Bronchial epithelial cell (primary cell): ENCODE measurements at places on chromosomes 11 and 22.

DNA sequence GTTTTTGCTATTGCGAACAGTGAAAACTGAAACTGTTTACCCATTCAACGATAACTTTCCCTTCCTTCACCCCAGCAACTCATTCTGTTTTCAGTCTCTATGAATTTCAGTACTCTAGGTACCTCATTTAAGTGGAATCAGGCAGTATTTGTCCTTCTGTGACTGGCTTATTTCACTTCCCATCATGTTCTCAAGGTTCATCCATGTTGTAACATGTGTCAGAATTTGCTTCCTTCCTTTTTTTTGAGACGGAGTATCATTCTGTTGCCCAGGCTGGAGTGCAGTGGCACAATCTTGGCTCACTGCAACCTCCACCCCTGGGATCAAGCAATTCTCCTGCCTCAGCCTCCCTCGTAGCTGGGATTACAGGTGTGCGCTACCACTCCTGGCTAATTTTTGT is 23.7 kb downstream of the HTR3B start:
- no peak for DNase-seq

- DNase-seq: no peak
These were observed 21.5 kb downstream of the MTCH2 start for GRCh38 chr11:47620836-47621378.

GRCh38 chr11:31477528-31478222 is 31.7 kb downstream of the IMMP1L start:
- DNase-seq: no peak

DNA sequence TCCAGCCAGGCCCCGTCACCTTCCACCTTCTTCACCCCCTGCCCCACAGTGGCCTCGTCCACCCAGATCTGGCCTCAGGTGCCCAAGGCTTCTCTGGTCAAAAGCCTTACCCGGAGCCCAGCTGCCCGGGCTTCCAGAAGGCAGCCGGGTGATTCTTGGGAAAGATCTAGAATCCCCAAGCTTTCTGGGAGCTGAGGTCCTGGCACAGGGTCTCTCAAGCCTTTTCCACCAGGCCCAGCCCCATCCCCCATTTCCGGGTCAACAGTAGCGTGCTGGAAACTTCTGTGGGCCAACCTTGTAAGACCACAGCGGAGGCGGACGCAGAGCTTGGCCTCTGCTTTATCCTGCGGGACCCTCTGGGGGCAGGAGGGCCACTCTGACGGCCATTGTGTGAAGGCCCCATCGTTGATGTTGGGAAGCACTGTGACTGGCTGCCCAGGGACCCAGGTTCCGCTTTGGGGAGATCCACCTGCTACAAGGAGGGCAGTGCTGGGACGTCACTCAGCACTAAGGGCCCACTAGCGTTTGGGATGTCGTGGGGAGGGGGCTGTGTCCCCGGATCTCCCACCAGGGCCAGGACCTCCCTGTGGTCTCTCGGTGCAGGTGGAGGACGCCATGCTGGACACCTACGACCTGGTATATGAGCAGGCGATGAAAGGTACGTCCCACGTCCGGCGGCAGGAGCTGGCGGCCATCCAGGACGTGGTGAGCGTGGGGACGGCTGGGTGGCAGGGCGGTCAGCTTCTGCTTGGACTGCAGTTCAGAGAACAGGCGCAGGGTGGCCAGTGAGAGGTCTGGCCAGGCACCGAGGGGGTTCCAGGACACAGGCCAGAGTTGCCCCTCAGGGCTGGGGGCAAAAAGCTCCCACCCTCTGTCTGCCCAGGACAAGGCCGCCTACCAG is 11.5 kb downstream of the TSPAN32 start:
- no peak for DNase-seq

GRCh38 chr11:36953976-36954375 is 355.9 kb upstream of the RAG2 start:
- DNase-seq: peak; percentile 2

DNA sequence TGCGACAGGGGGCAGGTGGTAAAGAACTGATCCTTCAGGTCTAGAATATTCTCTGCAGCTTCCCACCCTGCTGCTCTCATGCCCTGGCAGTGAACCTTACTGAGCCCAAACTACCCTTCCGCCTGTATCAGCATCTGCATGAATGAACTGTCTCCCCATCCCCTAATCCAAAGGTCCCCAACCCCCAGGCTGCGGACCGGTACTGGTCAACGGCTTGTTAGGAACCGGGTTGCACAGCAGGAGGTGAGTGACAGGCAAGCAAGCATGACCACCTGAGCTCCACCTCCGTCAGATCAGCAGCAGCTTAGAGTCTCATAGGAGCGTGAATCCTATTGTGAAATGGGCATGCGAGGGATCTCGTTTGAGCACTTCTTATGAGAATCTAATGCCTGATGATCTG is 58.2 kb upstream of the LMO1 start:
- DNase-seq: no peak

GRCh38 chr11:111221208-111221607 is 24.3 kb upstream of the POU2AF2 start:
- DNase-seq: no peak

- no peak for DNase-seq
These were observed 54.3 kb downstream of the BTG4 start for GRCh38 chr11:111457731-111458368.

DNA sequence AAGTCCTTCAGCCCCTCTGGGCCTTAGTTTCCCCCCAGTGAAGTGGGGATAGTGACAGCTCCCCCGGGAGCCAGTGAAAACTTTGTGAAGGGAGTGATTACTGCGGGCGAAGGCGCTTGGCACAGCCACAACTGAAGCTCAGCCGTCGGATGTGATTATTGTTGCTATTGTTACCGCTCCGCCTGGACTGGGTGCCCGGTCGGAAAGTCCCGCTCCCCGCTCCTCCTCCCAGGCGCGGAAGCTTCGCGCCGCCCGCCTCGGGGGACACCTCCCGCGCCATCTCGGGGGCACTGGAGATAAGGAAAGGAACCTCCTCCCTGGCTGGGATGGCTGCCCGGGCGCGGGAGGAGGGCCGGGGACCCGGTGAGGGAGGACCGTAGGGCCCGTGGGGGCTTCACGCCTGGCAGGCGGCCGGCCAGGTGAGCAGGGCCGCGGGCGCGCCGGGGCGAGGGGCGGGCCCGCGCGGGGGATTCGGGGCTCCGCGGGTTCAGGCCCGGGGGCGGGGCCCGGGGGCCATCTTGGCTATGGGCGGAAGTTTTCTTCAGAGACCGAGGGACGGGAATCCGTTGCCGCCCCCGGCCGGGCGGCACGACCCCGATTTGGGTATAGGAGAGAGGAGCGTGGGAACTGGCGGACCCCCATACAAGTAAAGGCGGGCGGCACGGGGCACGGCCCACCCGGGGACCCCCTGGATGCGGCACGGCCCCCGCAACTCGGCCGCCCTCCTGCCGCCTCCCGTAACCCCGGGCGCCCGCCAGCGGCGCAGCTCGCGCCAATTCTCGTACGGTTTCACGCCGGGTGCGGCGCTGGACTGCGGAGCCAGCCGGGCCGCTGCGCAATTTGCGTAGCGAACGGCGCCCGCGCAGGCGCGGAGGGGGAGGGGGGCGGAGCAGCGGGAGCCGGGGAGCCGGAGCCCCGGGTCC is at the start of gene GPR137:
Gene GPR137 (plus strand): TSS at position 887 of the 923 bp plus-strand sequence. CDS start 677 bp downstream, outside the sequence.
- DNase-seq: peak; percentile 48

- no peak for DNase-seq
These were observed 10.6 kb downstream of the MUC5B start for GRCh38 chr11:1233351-1234053.

DNA sequence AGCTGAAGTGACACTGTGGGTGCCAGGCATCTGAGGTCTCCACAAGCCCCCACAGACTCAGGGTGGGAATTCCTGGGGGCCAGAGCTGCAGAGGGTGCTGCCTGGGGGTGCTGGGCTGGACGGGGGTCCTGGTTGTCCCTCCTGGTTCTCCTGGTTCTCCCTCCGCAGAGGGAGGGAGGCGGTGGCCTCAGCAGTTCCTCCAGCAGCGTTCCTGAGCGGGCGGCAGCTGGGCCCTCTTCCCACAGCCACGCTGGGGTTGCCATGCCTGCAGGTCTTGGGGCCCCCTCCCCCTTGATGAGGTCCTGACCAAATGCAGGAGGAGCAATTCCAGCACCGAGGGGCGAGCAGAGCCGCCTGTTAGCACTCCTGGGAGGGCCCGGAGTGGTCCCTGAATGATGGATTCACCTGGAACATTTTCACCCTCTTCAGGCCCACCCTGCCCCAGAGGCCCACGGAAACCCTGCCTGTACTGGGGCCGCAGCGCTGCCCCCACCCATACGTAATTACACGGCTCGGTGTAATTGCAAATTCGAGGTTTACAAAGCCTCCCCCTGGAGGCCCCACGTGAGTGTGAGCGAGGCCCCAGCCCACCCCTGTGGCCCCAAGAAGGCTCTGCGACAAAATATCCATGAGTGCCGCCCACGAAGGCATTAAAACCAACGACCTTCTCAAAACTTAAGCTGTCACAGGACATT is 635 bp downstream of the C11orf21 start:
- DNase-seq: no peak

- no peak for DNase-seq
These were observed 751 bp downstream of the FIBIN start for GRCh38 chr11:26994631-26995095.

GRCh38 chr11:62543680-62544444 is 2.7 kb downstream of the AHNAK start:
- DNase-seq: peak; percentile 28

- no peak for DNase-seq
These were observed 61.3 kb upstream of the RASD2 start for GRCh38 chr22:35479359-35479758.

- DNase-seq: no peak
These were observed 2.8 kb downstream of the MAP3K11 start for GRCh38 chr11:65611028-65611757.

DNA sequence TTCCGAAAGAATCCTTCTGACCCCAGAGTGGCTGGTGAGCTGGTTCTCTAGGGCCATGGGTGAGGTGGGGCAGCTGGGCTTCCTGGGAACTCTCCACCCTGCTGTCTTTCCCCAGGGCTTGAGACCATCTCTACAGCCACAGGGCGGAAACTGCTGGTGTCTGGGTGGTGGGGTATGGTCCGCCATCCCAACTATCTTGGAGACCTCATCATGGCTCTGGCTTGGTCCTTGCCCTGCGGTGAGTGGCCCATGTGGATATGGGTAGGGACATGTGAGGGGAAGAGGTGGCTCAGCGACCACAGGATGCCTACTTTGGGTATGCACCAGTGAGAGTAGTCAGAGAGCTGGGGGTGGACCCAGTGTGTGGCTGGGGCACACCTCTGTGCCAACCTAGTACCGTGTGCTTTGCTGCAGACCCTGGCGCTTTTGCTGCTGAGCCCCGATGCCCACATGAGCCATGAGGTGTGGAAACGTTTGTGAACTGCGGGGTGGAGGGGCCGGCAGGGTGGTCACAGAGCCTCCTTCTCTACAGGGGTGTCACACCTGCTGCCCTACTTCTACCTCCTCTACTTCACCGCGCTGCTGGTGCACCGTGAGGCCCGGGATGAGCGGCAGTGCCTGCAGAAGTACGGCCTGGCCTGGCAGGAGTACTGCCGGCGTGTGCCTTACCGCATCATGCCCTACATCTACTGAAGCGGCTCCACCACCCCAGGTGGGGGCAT is 2.0 kb downstream of the ZNHIT2 start:
- DNase-seq: no peak

DNA sequence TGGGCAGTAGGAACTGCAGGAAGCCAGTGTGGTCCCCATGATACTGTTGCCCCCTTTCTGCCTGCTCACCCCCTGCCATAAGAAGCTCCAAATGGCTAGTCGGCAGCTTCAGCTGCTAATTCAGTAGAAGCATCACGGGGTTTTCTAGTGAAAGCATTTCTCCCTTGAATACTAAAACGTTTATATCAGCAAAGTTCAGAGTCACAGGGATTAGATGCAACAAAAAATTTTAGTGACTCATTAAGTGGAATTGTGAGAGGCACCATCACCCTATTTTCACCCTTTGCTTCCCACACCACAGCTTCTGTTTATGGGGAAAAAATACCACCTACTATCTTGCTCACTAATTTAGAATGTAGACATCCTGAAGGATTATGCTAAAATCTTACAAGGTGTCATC is 25.2 kb downstream of the RAB39A start:
- no peak for DNase-seq

- peak; percentile 53 for DNase-seq
These were observed 50.5 kb upstream of the LRRC55 start for GRCh38 chr11:57131080-57131790.

GRCh38 chr11:3685923-3686322 is 14.7 kb upstream of the CHRNA10 start:
- no peak for DNase-seq

- no peak for DNase-seq
These were observed 14.1 kb downstream of the CAPRIN1 start for GRCh38 chr11:34065505-34066203.
